ENCODE measurements at places on chromosomes 4 and X.

GRCh38 chr4:55258152-55258865 lies 87.7 kb upstream of the SRD5A3 start:
- no peak for ATAC-seq

- no peak for ATAC-seq
Observed at GRCh38 chr4:15348236-15348635, 79.6 kb upstream of the C1QTNF7 start.

DNA sequence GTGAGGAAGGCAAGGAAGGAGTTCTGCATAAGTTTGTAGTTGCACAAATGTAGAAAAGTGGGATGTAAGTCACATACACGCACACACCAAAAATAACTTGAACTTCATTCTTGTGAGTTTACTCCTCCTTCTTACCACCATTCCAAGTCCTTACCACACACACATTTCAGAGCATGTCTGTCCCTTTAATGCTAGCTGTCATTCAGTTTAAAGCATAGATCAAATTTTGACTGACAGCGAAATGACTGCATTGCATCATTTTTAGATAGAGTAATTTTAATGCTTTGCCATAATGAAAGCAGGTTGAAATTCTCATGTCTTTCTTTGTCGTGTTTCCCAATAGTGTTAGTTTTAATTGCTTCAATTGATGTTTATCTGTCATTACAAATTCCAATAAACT lies 629.6 kb upstream of the HTR2C start:
- no peak for ATAC-seq

DNA sequence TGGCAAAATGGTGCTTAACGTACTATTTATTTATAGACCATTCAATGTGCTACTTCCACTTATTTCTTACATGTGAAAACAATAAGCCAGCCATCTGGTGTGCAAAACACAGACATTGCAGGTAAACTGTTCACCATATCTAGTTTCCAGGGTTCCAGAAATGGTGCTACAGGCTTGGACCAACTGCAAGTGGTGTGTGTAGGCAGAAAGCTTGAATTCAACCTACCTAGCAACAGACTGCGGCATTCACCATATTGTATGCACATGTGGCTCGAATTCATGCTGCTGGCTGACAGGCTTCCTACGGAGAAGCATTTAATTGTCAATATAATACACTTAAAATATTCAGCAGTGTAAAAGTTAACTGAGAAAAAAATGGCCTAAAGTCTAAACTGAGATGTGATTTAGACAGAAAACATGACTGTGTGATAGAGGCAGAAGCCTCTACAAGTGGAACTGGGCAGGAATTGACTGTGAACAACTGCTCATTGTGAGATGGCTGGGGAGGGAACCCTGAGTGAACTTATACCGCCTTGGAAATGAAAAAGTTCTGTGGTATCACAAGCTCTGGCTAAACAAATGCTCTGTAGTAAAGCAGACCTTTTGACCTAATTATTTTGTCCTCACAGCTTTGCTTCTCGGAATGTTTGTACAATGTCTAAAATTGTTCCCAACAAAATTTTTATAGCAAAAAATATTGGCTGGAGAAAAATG lies 434.7 kb downstream of the GRIA2 start:
- ATAC-seq, result no peak

All from SK-N-SH treated with all-trans-retinoic acid at 6 μM for 48 hours (cell line).